Subcutaneous preadipocyte (primary cell): ENCODE measurements at places on chromosomes 16 and 17. TPM values are rescaled to one million over a fixed set of nuclear protein-coding genes. Genes with fewer than 3 reads are reported as not detected.

PRR29 gene
- total RNA-seq = 0.73 and 2.0 TPM in 2 replicates

TMEM100 gene
- 7.8 and 9.9 TPM in 2 replicates for total RNA-seq

PPP1R27 gene
- total RNA-seq = not detected in 2 replicates

ABCA3 gene
- total RNA-seq = 0.39 and 0.73 TPM in 2 replicates

SLC12A3 gene
- not detected in 2 replicates for total RNA-seq
